ENCODE measurements at places on chromosomes 12 and 14. TPM values are rescaled to one million over a fixed set of nuclear protein-coding genes. Genes with fewer than 3 reads are reported as not detected.

GRCh38 chr12:95681210-95681765 lies 109.3 kb downstream of the NTN4 start:
- no peak for DNase-seq

- DNase-seq: no peak
These were observed 16.3 kb upstream of the IRF2BPL start for GRCh38 chr14:77044783-77045237.

DNA sequence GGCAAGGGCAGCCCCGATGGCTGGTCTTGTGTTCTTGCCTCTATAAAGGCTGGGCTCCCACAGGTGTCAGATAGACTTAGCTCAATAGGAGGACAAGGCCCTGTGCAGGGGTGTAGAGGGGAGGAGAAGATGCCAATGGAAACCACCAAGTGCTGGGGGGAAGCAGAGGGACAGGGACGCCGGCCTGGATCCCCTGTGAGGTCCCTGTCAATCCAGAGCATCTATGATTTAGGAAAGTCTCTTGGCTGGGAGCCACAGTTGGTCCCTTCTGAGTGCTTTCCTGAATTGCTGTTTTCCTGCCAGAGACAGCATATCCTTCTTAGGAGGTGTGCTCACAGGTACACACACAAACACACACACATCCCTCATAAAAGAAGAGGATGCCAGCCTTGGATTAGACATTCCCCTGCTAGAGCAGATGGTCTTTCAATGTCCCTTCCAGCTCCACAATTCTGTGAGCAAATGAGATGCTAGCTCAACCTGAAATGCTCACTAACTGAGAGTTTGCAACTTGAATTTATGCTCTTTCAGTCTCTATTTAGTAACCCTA lies 62.7 kb downstream of the TTC7B start:
- no peak for DNase-seq

DNA sequence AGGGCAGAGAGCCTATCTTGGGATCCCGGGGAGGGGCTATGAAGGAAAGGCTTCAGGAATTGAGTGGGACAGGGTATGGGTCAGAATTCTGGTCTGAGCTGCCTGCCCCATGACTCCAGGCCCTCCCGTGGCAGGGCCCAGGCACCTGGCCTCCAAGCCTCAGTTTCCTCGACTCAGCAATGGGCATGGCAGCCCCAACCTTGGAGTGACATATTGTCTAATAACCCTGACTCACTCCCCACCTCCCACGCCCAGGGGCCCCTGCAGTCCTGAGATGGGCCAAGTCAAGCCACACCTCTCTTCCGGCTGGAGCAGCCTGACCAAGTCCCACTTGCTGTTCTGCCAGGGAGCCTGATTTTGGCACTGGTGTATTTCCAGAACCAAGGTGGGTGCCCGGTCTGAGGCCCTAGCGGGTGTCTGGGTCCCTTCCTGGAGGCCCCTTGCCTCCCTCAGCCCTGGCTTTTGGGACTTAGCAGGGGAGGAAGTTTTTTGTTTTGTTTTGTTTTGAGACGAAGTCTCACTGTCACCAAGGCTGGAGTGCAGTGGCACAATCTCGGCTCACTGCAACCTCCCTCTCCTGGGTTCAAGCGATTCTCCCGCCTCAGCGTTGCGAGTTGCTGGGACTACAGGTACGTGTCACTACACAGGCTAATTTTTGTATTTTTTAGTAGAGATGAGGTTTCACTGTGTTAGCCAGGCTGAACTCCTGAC lies 40.3 kb upstream of the RCOR1 start:
- DNase-seq: no peak

DNA sequence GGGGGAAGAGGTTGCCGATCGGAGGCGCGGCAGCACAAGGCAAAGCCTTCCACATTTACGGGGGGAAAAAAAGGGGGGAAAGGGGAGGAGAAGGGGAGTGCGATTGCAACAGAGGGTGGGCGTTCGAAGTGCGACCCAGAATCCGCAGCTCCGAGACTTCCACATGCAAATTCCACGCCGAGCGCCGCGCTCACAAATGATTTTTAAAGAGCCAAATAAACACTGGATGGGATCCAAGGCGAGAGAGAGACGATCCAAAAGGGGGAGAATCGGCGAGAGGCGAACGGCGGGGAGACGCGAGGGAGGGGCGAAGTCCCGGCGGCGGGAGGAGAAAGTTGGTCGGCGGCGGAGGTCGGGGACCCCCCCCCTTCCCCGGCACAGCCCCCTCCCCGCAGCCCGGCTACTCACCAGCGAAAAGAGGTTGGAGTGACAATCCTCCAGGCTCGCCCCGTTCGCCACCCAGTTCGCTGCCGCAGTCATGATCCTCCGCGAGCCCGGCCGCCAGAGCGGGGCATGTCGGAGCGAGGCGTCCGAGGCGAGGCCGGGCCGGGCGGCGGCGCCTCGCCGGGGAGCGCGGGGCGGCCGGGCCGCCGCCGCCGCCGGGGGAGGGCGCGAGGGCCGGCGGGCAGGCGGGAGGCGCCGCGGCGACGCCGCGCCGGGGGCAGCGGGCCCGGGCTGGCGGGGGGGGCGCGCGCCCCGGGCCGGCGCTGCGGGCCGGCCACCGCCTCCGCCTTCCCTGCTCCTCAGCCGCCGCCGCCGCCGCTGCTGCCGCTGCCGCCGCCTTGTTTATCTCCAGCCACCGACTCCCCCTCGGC lies 634 bp downstream of the MED13L start:
- DNase-seq: peak; percentile 86

DNA sequence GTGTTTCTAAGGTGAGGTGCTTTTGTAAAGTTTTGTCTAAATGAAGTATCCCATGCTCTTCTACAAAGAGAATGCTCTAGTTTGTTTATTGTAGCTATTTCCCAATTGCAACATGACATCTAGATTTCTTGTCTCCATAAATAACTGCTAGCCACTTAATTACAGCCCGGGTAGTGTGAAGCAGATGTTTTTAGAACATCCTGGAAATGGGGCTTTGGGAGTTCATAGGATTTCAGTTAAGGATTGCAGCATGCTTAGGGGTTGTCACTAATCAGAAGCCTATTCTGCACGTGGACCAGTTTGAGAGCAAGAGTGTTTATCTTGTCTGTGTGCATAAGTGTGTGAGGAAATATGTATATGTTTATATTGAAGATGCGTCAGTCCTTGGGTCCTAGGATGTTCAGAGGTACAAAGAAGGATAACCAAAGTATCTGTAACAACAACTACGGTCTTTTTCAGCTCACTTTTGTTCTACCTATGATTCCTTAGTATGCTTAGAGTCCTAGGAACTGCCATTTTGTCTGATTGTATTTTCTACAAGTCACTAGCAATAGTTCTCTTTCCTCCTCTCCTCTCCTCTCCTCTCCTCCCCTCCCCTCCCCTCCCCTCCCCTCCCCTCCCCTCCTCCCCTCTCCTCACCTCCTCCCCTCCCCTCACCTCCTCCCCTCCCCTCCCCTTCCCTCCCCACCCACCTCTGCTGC lies 135.3 kb downstream of the ACSS3 start:
- DNase-seq: no peak

- DNase-seq: no peak
These were observed 35.7 kb upstream of the GTF2A1 start for GRCh38 chr14:81256289-81256960.

DNA sequence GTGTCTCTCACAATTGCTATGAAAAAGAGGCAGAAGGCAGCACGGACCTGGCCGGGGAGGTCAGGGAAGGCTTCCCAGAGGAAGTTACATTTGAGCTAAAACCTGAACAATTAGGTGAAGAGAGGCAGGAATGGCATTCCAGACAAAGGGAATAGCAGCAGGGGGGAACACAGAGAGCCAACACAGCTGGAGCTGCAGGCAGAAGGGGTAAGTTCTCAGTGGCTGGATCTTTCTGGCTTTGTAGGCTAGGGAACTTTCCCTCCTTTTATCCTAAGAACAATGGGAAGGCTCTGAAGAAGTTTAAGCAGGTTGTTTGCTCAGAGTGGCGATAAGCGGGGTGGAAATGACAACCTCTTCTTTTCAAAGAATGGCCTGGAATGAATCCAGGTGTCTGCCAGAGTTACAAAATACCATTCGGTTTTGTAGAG lies 100.0 kb downstream of the PRIMA1 start:
- DNase-seq: no peak

- DNase-seq: no peak
These were observed 29.1 kb downstream of the SLC39A9 start for GRCh38 chr14:69427596-69427995.

- DNase-seq: no peak
These were observed 1584.4 kb upstream of the SEL1L start for GRCh38 chr14:83118029-83118428.

GRCh38 chr14:61668282-61668681 lies 27.0 kb upstream of the HIF1A start:
- DNase-seq: no peak

DNA sequence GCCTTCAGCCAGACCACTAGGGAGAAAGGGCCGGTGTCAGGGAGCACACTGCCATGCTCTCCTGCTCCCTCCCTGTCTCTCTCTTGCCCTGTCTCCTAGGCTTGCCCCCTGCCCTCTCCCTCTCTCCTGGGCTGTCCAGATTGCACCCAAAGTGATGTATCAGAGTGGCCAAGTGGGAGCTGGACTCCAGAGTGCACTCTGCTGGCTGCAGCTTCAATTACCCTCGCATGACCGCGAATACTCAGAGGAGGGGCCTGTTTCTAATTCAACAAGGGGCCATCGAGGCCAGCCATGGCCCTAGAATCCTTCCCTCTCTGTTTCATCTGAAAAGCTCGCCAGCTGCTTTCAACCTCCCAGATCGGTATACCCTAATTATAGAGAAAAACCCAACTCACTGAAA lies 206.4 kb upstream of the FKBP4 start:
- DNase-seq: no peak

GRCh38 chr14:23055621-23056144 lies 1.6 kb downstream of the CDH24 start:
- DNase-seq: no peak

DNA sequence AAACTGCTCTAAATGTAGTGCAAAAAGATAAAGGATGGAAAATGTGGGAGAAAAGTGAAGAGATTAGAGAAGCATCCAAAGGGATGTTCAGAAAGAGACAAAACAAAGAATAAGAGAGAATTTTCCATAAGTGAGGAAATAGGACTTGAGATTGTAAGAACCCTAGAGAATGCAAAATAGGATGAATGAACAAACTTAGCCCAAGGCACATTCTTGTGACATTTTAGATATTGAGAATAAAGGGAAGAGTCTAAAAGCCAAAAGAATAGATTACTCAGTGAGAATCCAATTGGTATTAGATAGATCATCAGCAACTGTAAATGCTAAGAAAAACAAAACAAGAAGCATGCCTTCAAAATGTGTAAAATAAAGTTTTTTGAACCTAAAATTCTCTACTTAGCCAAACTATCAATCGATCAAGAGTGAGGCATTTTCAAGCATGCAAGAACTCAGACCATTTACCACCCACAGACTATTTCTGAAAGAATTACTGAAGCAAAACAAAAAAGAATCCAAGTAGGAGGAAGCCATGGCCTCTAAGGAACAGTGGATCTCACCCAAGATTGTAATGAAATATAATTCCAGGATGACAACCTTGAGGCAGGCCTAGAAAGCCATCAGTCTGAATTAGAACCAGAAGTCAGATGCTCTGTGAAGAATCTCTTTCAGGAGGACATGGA lies 33.5 kb downstream of the DYRK2 start:
- DNase-seq: no peak

- no peak for DNase-seq
These were observed 46.7 kb downstream of the GXYLT1 start for GRCh38 chr12:42097971-42098370.

- no peak for DNase-seq
These were observed 8.8 kb downstream of the NID2 start for GRCh38 chr14:52060080-52060479.

DNA sequence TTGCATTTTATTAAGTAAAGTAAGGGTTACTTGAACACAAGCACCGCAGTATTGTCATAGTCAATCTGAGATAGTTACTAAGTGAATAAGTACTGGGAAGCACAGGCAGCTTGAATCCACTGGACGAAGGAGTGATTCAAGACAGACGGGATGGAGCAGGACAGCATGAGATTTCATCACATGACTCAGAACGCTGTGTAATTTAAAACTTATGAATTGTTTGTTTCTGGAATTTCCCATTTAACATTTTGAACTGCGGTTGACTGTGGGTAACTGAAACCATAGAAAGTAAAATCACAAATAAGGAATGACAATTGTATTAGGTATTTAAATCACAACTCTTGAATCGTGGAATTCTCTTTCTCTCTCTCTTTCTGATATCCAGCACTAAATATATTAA lies 1630.4 kb upstream of the SEL1L start:
- no peak for DNase-seq

The GPR162 gene
- total RNA-seq: 21.5 TPM

The PIGH gene
- 17.2 TPM for total RNA-seq

The RIMBP2 gene
- 0.27 TPM for total RNA-seq

The FAM222A gene
- 2.4 TPM for total RNA-seq

The TMEM119 gene
- 13.4 TPM for total RNA-seq

The SYCP3 gene
- 0.71 TPM for total RNA-seq

The PELI2 gene
- total RNA-seq: 22.2 TPM

The DPY19L2 gene
- 3.2 TPM for total RNA-seq

The ATXN2 gene
- total RNA-seq: 70.3 TPM

The ITGA5 gene
- 97.1 TPM for total RNA-seq

Measured in lower lobe of right lung (tissue), 2 donors.